ENCODE measurements at places on chromosomes 5 and 9.
A peak's percentile ranks its signal among the peaks of the same experiment; 100 is the strongest.

DNA sequence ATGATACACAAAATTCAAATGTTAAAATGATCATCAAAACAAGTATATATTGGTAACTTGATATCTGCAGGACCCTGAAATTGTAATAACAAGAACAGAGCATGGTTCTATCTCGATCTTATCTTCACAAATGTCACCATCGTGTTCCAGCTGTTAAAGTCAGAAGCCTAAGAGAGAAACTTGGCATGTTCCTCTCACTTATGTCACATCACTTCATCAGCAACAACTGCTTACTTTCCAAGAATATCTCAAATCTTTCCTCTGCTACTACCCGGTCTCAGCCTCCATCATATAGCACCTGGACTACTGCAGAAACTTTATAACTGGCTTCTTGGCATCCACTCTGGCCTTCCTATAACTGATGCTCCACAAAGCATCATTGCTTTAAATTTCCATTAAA lies 84.9 kb downstream of the FBN2 start:
- DNase-seq = no peak

GRCh38 chr9:124342776-124343485 lies 72.3 kb downstream of the PSMB7 start:
- DNase-seq = peak; percentile 99

DNA sequence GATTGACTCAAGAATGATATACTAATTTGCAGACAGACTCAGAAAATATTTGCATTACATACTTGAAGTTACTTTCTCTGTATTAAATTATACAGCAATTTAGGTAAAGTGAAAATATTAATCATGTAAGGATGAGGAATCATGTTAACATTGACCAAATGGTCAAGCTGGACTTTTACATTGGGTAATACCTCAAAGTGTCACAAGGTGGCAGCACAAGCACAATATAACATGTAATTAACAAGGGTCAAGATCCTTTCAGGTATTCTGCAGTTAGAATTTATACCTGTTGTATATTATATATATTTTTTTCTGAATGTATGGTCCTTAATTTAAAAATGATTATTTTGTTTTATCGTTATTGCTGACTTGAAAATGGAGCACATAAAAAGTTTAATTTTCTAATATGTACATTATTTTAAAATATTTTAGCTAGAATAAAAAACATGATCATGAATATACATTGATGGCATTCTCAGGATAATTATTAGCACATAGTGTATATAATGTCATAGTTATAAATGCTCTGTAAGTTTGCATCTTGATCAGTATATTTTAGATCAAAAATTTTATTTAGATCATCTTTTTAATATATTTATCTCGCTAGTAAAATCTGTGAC lies 8.6 kb downstream of the HAPLN1 start:
- peak; percentile 55 for DNase-seq

DNA sequence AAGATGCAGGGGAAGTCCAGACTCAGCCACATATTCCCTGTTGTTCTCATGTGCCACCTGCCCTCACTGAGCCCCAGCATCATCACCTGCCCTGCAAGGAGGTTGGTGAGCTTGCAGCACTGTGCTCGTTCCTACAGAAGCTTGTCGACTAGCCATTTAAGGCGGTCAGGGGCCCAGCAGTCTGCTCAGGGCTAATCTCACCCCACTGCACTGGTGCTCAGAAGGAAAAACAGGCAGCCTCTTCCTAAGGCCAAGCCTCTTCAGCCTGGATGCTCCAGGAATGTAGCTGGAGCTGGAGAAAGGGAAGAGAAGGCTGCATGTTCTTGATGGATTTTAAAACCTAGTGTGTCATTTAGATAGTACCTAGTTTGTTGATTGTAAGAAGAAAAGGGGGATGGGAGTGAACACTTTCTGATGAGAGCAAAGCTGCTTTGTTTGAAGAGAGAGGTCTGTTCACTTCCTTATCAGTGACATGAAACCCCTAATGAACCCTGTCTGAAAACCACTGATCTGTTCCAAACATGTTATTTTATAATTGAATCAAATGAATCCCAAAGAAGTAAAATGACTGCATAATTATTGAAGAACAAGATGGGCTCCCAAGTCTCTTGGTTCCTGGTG lies 10.6 kb upstream of the ASPN start:
- DNase-seq = no peak

DNA sequence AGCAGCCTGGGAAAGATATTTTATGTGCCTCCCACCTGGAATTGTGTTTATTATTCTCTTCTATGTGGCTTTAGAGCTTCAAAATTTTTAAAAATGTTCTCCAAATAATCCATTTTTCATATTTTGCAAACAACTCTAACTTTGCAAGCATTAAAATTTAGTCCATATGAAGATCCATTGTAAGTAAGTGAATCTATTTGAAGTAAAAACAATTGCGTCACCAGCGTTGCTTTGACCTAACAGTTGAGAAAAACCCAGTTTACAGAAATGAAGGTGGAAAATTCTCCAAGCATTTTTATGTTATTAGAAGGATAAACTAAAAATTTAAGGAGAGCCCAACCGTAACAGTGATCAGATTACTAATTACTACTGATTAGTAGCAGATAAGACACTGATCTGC lies 38.9 kb upstream of the TLX3 start:
- DNase-seq = no peak

- DNase-seq = no peak
Measured at GRCh38 chr5:180795771-180796313, 6.8 kb downstream of the MGAT1 start.

DNA sequence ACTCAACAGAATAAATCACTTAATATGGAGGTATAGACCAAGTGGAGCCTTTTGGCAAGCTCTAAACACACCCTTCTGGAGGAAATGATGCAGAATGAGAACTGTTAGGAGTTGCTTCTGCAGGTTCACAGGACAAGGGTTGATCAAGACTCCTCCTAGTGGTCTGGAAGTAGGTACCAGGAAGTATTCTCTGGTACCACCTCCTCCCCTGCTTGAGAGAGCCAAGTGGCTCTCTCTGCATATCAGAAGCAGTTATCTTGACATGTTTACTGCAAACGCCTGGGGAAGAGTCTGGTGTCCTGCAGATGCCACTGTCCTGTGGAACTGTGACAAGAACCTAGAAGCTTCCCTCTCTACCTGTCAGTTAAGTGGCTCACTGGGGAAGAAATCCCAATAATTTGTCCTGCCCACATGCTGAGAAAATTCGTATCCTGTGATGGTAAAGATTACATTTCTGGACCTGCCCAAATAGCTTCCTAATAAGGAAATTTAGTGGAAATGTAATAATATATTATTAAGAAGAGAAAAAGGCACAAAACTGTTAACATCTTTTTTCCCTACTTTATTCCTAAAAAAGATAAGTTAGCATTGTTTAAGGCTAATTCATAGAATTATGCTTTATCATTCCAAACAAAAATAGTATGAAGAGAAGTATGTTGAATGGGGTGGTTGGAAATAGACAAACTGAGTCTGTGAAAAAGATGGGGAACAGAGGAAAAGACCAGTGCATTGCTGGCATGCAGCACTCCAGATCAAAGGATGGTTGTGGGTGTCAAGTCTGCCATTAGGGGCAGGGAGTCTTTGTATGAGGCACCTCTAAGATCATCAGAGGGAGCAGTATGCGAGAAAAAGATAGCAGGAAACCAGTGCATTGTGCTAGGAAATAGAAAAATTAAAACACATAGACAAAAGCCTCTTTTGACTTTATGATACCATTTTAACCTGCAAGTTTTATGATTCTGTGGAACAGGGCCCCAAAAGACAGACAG lies 118.8 kb downstream of the CDC42SE2 start:
- peak; percentile 56 for DNase-seq

GRCh38 chr9:10876333-10876732 lies 263.5 kb upstream of the PTPRD start:
- peak; percentile 45 for DNase-seq

DNA sequence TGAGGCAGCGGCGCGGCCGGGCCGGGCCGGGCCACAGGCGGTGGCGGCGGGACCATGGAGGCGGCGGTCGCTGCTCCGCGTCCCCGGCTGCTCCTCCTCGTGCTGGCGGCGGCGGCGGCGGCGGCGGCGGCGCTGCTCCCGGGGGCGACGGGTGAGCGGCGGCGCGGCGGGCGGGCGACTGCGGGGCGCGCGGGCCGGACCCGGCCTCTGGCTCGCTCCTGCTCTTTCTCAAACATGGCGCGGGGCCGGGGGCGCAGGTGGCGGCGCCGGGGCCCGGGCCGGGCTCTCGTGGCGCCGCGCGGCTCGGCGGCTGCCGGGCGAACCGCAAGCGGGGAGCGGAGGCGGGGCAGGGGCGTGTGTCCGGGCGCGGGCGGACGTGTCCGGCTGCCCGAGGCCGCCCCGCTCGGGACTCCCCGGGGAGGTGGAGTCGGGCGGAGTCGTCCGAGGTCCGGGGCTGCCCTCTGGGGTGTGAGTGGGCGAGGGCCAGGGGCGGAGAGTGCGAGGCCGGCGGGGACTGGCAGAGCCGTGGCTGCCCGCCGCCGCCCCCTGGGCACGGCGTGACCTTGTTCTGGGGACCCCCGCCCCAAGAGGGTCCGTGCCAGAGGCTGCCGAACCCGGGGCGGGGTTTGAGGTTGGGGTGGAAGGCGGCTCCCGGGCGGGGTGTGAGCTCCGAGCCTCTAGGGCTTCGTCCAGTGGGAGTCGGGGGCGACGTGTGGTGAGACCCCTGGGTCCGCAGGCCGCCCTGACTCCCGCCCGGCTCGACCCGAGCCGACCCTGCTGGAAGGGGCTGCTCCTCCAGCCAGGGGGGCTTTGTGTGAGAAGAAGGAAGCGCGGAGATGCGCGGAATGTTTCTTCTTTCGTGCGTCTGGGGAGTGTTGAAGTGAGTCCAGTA lies 485 bp downstream of the TGFBR1 start:
- DNase-seq = peak; percentile 75

DNA sequence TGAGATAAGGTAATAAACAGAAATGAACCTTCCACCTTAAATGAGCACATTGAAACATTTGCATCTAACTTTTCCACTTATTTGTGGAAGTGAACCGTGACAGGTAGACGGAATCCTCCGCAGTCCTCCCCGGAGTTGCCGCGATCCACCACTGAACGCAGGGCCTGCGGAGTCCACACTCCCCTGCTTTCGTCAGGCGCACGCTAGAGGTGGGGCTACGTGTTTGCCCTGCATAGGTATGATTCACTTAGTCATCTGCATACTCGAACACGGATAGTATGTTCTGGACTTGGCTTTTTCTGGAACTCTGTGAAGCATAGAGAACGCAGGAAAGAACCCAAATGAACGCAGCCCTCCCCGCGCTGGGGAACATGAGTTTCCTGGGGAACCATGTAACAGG lies 272.8 kb upstream of the IRX4 start:
- peak; percentile 37 for DNase-seq

GRCh38 chr5:166267907-166268306 lies 2023.5 kb upstream of the WWC1 start:
- DNase-seq = no peak

GRCh38 chr9:110050925-110051355 lies 157.0 kb downstream of the C9orf152 start:
- peak; percentile 94 for DNase-seq

GRCh38 chr9:108911820-108912219 lies 22.1 kb downstream of the ELP1 start:
- DNase-seq = no peak

DNA sequence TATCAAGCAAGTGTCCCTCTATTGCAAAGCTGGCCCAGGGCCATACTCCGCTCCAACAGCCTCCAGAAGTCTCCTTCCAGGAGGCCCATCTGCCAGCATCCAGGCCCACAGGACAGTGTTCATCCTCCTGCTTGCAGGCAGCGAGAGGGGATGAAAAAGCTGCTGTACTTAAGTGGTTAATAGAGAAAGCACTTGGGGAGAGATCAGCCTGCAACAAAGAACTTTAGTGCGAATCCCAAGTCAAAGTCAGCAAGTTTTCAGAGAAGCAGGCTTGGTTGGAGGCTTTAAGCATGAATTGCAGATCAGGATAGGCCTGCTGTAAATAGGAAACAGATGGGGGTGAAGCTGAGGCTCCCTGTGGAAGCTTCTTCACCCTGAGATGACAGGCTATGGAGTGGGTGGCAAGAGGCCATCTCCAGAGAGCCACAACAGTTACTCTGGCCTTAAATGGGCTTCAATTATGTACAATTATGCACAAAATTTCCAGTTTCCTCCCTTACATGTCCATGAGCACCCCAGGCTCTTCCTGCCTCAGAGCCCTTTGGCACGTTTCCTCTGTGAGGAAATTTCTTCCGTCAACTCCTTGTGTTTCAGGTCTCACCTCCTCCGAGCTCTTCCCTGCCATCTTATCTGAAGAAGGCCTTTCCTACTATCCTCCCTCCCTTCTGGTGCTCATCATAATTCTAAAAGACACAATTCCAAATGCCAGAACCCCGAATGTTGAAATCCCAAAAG lies 98.0 kb upstream of the NR3C1 start:
- no peak for DNase-seq

GRCh38 chr5:173231381-173231766 lies 3.6 kb downstream of the NKX2-5 start:
- DNase-seq = no peak

GRCh38 chr5:10521466-10522223 lies 42.2 kb upstream of the ANKRD33B start:
- no peak for DNase-seq

DNA sequence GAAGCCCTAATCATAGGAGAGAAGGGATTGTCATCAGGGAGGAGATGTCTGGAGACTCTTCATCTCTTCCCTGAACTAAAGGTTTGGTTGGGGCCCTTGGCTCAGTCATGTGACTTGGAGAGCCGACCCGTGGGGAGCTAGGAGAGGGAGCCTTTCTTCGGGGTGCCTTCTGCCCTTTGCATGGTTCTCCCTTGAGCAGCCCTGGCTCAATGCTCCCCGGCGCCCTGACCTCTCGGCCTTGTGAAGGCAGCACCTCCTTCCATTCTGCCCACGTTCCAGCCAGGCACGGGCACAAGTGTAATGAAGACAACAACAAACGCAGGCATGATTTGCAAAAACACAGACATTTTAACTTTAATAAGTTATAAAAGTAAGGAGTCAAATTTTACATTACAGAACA lies 50.4 kb downstream of the ZNF354C start:
- DNase-seq = no peak

- DNase-seq = no peak
Measured at GRCh38 chr5:72695659-72696058, 120.8 kb upstream of the TNPO1 start.

DNA sequence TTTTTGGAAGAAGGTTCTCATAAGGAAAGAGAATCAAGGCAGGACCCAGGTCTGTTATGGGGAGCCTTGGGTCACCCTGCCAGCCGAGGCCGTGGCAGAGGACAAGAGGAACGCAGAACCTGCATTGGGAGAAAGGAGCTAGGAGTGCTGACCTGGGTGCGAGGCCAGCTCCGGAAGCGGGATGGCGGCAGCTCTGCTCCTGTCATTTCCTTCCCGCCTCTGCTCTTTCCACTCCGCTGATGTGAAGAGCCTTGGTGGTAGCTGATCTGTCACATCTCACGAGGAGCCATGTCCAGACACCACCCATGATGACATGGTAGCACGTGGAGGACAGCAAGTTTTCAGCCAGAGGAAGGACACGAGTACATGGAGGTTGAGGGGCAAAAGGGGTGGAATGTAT lies 109.5 kb upstream of the COL5A1 start:
- no peak for DNase-seq

DNA sequence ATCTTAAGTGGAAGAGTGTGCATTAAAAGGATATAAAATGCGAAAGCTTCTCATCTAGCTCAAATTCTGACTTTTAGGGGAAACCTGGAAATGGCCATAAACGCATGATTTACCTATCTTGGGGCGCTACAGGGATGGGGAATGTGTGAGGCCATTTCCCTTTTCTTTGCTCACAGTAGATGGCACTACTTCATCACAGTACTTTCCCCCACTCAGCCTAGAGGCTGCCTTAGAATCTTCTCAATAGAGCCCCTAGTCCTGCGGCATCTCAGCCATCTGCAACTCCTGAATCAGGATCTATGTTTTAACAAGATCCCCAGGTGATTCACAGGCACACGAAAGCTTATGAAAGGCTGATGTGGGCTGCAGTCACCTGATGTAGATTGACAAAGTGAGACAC lies 110.8 kb downstream of the LHFPL2 start:
- DNase-seq = peak; percentile 54

GRCh38 chr5:178201927-178202235 lies 2.5 kb upstream of the HNRNPAB start:
- DNase-seq = no peak

All from Daoy (cell line).